ENCODE measurements at places on chromosomes 7 and 10. TPM values are rescaled to one million over a fixed set of nuclear protein-coding genes. Genes with fewer than 3 reads are reported as not detected.
A peak's percentile ranks its signal among the peaks of the same experiment; 100 is the strongest.

GRCh38 chr7:30630986-30631385 is 36.3 kb downstream of the GARS1 start:
- no peak for DNase-seq

Gene LRMDA
- total RNA-seq: 32.6 TPM

- DNase-seq: no peak
Measured at GRCh38 chr7:88155756-88156155, 64.1 kb downstream of the SRI start.

DNA sequence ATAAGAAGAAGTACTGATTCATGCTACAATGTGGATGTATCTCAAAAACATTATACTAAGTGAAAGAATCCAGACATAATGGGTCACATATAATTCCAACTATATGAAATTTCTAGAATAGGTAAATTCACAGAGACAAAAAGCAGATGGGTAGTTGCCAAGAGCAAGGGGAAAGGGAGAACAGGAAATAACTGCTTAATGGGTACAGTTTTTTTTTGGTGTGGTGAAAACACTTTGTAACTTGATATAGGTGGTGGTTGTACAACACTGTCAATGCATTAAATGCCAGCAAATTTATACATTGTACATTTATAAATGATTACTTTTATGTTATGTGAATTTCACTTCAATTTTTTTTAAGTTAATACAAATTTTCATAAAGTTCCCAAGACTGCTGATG is 19.4 kb upstream of the LRRN3 start:
- no peak for DNase-seq

Gene CLDN15
- 55.2 TPM for total RNA-seq

Gene GPR15LG
- total RNA-seq: not detected

Gene TFR2
- total RNA-seq: 51.7 TPM

DNA sequence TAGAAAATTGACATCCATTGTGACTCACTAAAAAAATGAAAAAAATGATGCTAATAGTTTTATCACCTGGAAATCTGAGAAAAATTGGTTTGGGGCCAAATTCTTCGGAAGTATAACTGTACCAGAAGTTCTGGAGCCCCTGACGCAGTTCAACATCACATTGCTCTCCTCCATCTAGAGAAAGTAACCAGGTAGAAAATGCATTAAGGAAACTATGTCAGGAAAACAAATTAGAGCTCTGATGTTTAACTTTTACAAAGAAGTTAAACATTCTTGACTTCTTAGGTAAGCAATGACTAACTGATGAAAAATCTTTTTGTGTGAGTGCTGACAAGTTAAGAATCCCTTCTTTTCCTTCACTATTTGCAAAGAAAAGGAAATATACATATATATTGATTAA is 61.1 kb upstream of the TMEM196 start:
- no peak for DNase-seq

DNA sequence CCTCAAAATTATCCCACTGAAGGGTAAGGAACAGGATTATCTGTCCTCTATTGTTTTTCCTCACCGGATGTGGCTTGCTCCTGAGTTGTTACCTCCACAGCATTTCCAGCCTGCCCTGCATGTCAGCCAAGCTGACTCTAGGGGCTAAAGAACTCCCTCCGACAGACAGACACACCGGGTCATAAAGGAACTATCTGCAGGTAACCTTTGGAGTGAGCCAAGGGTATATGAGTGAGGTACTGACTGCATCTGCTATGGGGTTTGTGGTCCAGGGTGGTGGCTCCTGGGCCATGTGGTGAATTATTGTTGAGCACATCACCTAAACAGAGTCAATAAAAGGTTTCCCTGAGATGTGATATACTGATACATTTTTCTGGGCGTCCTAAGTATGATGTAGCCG is 6.9 kb upstream of the KAZALD1 start:
- no peak for DNase-seq

Gene HOXA9
- 105 TPM for total RNA-seq

DNA sequence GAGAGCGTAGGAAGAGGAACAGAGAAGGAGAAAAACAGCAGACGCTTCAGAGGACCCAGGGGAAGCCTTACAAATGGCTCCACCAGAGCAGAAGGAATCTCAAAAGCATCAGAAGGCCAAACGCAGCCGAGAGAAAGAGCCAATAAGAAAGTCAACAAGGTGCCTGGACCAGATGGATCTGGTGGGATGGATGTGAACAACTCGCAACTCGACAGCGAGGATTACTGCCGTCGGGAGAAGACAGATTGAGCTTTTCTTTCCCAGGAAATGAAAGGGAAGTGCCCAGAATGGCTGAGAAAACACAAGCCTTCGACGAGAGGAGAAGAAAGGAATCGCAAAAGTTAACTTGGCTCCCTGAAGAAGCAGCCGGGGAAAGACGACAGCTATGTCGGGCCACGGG is 132.8 kb upstream of the MGMT start:
- no peak for DNase-seq

Gene LRIT1
- total RNA-seq: not detected

DNA sequence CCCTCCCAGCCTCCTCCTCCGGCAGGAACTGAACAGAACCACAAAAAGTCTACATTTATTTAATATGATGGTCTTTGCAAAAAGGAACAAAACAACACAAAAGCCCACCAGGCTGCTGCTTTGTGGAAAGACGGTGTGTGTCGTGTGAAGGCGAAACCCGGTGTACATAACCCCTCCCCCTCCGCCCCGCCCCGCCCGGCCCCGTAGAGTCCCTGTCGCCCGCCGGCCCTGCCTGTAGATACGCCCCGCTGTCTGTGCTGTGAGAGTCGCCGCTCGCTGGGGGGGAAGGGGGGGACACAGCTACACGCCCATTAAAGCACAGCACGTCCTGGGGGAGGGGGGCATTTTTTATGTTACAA is 83.3 kb downstream of the PAX2 start:
- no peak for DNase-seq

- no peak for DNase-seq
Measured at GRCh38 chr7:114789161-114789560, 132.7 kb upstream of the MDFIC start.

Gene GALNT17
- not detected for total RNA-seq

DNA sequence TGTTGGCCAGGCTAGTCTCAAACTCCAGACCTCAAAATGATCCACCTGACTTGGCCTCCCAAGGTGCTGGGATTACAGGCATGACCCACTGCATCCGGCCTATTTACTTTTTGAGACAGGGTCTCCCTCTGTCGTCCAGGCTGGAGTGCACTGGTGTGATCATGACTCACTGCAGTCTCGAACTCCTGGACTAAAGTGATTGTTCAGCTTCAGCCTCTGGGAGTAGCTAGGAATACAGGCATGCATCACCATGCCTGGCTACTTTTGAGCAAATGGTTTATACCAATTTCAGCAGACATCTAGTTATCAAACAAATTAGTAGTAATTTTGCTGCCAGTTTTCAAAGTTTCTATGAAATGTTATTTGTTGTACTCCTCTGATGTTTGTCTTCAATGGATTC is 2.2 kb upstream of the WAC start:
- DNase-seq: no peak

DNA sequence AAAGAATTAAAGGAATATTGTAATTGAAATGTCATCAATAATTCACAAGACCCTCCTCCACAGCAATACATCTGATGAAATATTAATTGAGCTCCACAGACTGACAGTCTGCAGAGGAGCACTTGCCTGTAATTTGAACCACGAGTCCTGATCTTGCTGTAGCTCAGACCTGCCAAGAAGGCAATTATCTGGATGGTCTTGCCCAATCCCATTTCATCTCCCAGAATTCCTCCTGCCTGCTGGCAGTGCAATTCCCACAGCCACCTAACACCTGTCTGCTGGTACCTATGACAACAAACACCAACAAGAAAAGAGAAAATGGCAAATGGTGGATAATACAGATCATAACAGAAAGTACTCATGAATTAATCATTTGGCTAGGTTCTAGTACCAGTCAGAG is 38.5 kb downstream of the ERCC6 start:
- DNase-seq: no peak

Gene PVRIG
- 0.54 TPM for total RNA-seq

Gene CEP55
- 0.81 TPM for total RNA-seq

DNA sequence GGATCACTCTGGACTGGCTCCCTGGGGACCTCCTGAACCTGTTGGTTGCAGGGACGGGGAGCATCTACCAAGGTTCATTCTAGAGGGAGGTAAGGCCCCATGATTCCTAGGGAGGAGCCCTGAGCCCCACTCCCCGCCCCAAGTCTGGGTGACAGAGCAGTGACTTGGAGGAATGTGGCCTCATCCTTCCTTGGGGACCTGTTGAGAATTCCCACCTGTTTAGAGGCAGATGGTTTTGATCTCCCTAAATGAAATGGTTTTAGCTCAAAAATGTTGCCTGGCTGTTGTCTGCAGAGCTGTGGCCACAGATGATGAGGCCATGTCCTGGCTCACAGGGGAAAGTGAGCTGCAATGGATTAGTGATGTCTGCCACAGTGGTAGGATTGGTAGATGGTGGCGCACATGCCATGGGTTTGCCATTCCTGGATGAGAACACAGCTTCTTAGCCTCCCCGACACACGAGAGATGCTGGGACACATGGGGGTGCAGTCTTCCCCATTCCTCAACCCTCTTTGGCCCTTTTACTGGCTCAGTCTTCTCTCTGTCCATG is 12.3 kb downstream of the C10orf105 start:
- no peak for DNase-seq

DNA sequence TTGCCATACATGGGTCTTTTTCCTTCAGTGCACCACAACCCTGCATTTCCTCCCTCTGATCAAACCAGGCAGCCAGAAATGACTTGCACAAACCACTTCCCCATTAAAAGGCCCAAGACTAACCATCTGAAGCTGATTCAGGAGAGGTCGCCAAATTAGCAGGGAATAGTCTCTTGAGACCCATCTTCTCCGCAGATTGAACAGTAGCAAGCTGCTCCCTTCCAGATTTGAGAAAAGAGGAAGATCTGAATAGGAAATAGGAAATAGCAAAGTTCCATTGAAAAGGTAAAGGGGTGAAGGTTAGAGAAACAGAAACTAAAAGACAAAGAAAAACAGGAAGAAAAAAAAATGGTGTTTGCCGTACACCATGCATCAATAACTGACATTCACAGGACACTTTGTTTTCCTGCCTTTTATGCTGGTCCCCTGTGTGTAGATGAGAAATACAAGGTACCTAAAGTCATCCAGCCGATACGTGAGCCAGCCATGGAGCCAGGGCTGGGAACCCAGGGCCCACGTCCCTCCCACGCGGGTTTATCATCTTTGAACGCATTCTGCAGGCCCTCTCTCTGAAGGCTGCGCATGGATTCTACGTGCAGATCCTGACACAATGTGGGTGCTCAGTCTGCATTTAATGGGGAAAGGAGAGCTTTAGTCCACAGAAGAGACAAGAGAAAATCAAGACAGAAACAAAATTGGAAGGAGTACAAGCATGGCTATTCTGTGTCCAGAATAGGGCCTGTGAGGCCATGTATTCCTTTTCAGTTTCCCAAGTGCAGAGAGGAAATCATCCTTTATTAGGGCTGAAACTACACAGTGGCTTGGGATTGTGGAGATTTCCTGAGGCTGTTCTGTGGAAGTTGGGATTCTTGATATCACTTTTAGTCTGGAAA is 268.4 kb upstream of the NPVF start:
- DNase-seq: peak; percentile 71

Gene RASA4B
- total RNA-seq: 14.8 TPM

- no peak for DNase-seq
Measured at GRCh38 chr10:103262229-103262628, 14.7 kb upstream of the INA start.

Gene FANK1
- 1.6 TPM for total RNA-seq

Gene GIMAP1
- 15.9 TPM for total RNA-seq

GRCh38 chr10:116015583-116016333 is 257.2 kb downstream of the GFRA1 start:
- DNase-seq: no peak
